ENCODE measurements at places on chromosomes 2 and 18. TPM values are rescaled to one million over a fixed set of nuclear protein-coding genes. Genes with fewer than 3 reads are reported as not detected.

DNA sequence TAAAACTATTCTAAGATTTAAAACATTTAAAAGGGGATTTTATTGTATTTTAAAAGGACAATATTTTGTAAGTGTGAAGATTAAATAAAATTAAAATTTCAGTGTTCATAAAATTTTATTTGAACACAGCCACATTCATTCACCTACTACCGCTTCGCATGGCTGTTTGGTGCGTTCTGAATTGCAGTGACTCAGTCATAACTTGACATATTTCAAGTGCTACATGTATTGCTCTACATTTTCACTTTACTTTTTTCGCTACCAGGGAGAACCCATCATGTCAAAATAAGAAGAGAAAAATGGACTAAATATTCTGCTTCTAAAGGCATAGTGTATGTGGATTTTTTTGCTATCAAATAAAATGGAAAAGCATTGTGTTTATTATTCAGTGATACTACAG is 8.7 kb downstream of the PTH2R start:
- no peak overlapping the region for H3K27ac ChIP-seq
- no peaks in the 10 kb centered on the region for H3K27me3 ChIP-seq
- H3K4me3 ChIP-seq = no peak overlapping the region
- no peaks in the 10 kb centered on the region for H3K4me1 ChIP-seq
- no peaks in the 10 kb centered on the region for H3K36me3 ChIP-seq

- H3K27ac ChIP-seq = no peak overlapping the region
- no peak for DNase-seq
- no peak overlapping the region for H3K4me3 ChIP-seq
- no peaks in the 10 kb centered on the region for H3K36me3 ChIP-seq
Measured at GRCh38 chr2:64289251-64289650, 145.0 kb upstream of the PELI1 start.

DNA sequence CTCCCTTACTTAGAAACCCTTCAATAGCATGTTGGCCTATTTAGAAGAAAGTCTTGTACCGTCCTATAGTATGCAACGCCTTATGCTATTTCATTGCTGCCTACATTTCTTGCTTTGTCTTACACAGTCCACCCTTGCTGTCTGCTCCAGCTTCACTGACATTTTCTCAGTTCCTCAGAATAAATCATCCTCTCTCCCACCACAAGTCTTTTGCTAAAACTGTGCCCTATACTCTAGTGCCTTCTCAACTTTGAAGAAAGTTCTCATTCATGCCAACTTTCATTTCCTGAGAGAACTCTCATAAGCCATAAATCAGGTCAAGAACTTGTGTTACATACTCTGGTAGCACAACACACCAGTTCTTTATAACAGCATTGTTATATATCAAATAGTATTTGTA is 54.3 kb upstream of the COL3A1 start:
- H3K27me3 ChIP-seq = no peaks in the 10 kb centered on the region
- no peaks in the 10 kb centered on the region for H3K4me1 ChIP-seq
- no peaks in the 10 kb centered on the region for H3K36me3 ChIP-seq
- DNase-seq = no peak

DNA sequence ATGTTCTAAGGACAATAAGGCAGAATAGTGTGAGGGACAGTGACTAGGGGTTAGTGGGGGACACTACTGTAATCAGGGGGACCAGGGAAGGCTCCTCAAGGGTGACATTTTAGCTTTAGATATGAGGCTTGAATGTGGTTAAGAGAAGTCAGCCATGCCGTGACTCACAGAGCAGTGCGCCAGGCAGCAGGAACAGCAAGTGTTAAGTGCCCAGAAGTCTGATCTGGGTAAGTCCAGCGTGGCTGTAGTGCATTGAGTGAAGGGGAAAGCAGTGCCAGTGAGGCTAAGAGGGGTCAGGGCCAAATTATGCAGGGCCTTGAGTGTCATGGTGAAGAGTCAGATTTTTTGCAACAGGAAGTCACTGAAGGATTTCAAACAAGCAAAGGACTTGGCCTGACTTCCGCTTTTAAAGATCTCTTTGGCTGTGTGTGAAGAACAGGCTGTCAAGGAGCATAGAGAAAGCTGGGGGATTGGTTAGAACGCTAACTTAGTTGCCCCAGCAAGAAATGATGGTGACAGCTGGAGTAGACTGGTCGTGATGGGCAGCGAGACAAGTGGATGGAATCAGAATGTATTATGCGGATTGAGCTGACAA is 151.5 kb downstream of the MSH2 start:
- no peaks in the 10 kb centered on the region for H3K36me3 ChIP-seq
- H3K4me1 ChIP-seq = no peaks in the 10 kb centered on the region
- no peak overlapping the region for H3K4me3 ChIP-seq
- no peak overlapping the region for H3K27ac ChIP-seq
- no peaks in the 10 kb centered on the region for H3K27me3 ChIP-seq
- DNase-seq = no peak

GRCh38 chr2:58512878-58513277 is 271.8 kb upstream of the FANCL start:
- no peak overlapping the region for H3K27ac ChIP-seq
- H3K4me1 ChIP-seq = no peaks in the 10 kb centered on the region

DNA sequence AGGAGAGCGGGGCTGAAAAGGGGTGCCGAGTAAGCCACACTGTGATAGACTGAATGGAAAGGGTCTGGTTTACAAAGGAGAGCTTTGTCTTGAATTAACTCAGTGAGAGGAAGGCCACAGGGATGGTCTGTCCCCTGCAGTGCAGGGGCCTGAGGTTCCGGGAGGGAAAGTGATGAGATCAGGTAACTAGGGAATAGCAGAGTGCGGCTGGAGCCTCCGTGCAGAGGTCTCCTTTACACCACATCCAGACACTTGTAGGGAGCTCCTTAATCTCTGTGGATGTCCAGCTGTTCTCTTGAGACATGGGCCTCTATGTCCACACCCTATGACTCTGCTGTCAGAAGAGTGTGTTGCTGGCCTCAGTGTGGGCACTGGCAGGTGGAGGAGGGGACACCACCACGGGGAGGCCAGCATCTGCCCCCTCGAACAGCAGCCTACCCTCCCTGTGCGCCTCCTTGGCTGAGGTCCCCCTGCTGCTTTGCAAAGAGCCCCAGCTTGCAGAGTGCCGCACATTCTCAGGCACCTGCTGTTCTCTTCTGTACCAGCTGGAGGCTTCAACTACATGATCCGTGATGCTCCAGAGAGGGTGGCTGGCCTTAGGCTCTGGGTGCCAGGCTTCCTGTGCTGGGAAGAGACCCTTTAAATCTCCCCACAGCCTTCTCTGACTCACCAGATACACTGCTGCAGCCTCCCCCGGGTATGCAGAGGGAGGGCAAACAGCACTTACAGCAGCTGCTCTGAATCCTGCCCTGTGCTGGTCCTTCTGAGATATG is 25.9 kb downstream of the ENOSF1 start:
- H3K36me3 ChIP-seq = peaks cover 27% of the 10 kb centered on the region
- H3K27ac ChIP-seq = no peak overlapping the region
- DNase-seq = no peak
- H3K4me3 ChIP-seq = no peak overlapping the region
- no peaks in the 10 kb centered on the region for H3K4me1 ChIP-seq

DNA sequence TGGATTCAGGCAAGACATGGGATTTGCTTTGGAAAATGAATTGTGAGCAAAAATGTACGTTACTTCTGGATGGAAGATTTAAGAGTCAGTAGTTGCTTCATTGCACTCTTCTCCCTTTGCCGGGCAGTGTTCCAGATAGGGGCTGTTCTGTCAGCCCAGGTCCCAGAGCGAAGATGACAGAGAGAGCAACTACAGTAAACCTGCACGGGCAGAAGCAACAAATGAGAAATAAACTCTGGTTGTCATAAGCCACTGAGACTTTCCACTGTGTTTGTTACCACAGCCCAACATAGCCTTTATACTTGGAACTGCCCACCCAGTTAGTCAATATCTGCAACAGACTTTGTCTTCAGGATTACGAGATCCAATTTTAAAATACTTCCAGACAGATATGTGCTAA is 83.3 kb downstream of the CACNB4 start:
- DNase-seq = no peak
- H3K36me3 ChIP-seq = no peaks in the 10 kb centered on the region

DNA sequence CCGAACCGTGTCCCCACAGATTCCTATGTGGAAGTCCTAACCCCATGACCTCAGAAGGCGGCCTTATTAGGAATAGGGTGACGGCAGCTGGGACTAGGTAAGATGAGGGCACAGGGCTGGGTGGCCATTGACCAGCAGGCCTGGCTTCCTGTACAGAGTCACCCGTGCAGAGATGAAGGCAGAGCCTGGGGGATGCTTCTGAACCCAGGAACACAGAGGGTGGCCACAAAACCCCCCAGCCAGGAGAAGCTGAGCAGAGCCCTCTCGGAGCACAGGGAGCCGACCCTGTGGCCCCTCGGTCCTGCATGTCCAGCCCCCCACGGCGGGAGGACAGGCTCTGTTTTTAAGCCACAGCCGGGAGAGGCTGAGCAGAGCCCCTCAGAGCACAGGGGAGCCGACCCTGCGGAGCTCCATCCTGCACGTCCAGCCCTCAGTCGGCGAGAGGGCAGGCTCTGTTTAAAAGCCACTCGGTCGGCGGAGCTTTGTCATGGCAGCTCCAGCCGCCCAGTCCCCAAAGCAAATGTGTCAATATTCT is 2.7 kb downstream of the PDCD1 start:
- H3K27me3 ChIP-seq = no peaks in the 10 kb centered on the region
- no peaks in the 10 kb centered on the region for H3K4me1 ChIP-seq
- no peaks in the 10 kb centered on the region for H3K36me3 ChIP-seq

CFAP53 gene
- total RNA-seq = 1.1 TPM
